Bronchus fibroblast of lung (primary cell): ENCODE measurements at places on chromosomes 5 and 9. TPM values are rescaled to one million over a fixed set of nuclear protein-coding genes. Genes with fewer than 3 reads are reported as not detected.

TPPP gene
- total RNA-seq, result under 0.01 and 0.17 TPM in 2 replicates

INPP5E gene
- total RNA-seq, result 10.0 and 11.9 TPM in 2 replicates

NFIL3 gene
- 22.0 and 24.4 TPM in 2 replicates for total RNA-seq

RETREG1 gene
- total RNA-seq, result 0.45 and 0.84 TPM in 2 replicates

TAF1L gene
- not detected in 2 replicates for total RNA-seq

CNTNAP3 gene
- 2.8 and 2.9 TPM in 2 replicates for total RNA-seq

MAPK9 gene
- total RNA-seq, result 15.2 and 15.8 TPM in 2 replicates

SPATA31C1 gene
- total RNA-seq, result not detected in 2 replicates

GABRP gene
- not detected in 2 replicates for total RNA-seq

SLCO4C1 gene
- total RNA-seq, result 0.50 and 0.59 TPM in 2 replicates

YTHDC2 gene
- 7.3 and 9.4 TPM in 2 replicates for total RNA-seq

TYRP1 gene
- not detected in 2 replicates for total RNA-seq

IFNA13 gene
- not detected in 2 replicates for total RNA-seq

CCL21 gene
- not detected in 2 replicates for total RNA-seq

CARTPT gene
- not detected in 2 replicates for total RNA-seq

ERAP2 gene
- total RNA-seq, result 14.9 and 19.5 TPM in 2 replicates

GHR gene
- 1.0 and 1.3 TPM in 2 replicates for total RNA-seq

SLC27A4 gene
- 20.7 and 21.1 TPM in 2 replicates for total RNA-seq

ANKS6 gene
- total RNA-seq, result 19.5 and 21.4 TPM in 2 replicates

SOHLH1 gene
- total RNA-seq, result not detected in 2 replicates

MYORG gene
- 1.2 and 1.3 TPM in 2 replicates for total RNA-seq

IFNB1 gene
- not detected in 2 replicates for total RNA-seq

PDE8B gene
- under 0.01 and 0.15 TPM in 2 replicates for total RNA-seq

SCGB3A2 gene
- total RNA-seq, result not detected in 2 replicates

NCS1 gene
- total RNA-seq, result 32.1 and 32.4 TPM in 2 replicates

ZDHHC21 gene
- 1.6 and 1.8 TPM in 2 replicates for total RNA-seq

SLC6A7 gene
- total RNA-seq, result not detected in 2 replicates

CTSV gene
- total RNA-seq, result 0.89 and 1.0 TPM in 2 replicates

PPP2R2B gene
- total RNA-seq, result under 0.01 and 0.17 TPM in 2 replicates

CYLC2 gene
- not detected in 2 replicates for total RNA-seq

TMC1 gene
- 0.45 TPM in 1 of 2 replicates, not detected in the other for total RNA-seq

PLPPR1 gene
- not detected in 2 replicates for total RNA-seq

ACSL6 gene
- total RNA-seq, result under 0.01 TPM in 1 of 2 replicates, not detected in the other

THBS4 gene
- total RNA-seq, result 1.2 and 2.4 TPM in 2 replicates

DAPK1 gene
- 2.4 and 3.0 TPM in 2 replicates for total RNA-seq

PPP1R26 gene
- 7.6 and 7.9 TPM in 2 replicates for total RNA-seq

TMEM8B gene
- total RNA-seq, result 3.9 and 4.3 TPM in 2 replicates

GPR151 gene
- total RNA-seq, result not detected in 2 replicates

DMRTA1 gene
- total RNA-seq, result 0.15 and 0.17 TPM in 2 replicates
